Fibroblast of mammary gland (primary cell): ENCODE measurements at places on chromosomes 7 and 10.
A peak's percentile ranks its signal among the peaks of the same experiment; 100 is the strongest.

GRCh38 chr7:8141070-8141469 lies 120.9 kb downstream of the ICA1 start:
- no peak for DNase-seq

DNA sequence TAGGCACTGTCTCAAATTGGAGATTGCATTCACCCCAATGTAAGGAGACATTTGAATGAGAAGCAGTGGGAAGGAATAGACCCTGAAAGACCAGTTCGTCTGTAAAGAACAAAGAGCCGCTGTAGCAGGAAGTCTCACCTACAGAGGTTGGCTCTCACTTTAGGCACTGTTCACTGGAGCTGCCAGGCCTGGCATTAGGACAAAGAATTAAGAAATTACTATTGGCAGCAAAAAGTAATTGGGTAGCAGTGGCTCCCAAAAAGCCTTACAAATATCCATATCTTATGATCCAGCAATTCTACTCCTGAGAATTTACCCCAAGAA lies 10.5 kb upstream of the TEX36 start:
- DNase-seq = no peak

GRCh38 chr10:107579970-107580369 lies 415.5 kb upstream of the SORCS1 start:
- DNase-seq = peak; percentile 2

- peak; percentile 38 for DNase-seq
These were observed 18.8 kb downstream of the NOBOX start for GRCh38 chr7:144384555-144385245.

DNA sequence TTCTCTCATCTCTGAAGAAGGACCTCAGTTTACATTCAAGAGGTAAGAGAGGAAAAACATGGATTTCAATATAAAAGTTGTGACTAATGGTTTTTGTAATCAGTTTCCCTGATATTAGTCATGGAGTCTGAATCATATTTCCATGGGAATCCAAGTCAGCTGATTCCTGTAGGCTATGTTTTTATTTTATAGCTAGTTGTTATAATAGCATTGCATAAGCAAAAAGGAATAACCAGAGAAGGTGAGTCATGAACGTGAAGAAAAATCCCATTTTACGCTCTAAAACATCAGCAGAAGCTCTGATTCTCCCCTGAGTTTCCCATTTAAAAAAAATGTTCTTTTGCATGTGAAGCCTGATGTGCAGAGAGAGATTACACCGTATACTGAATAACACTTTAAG lies 299.3 kb downstream of the SFMBT2 start:
- peak; percentile 85 for DNase-seq

- peak; percentile 33 for DNase-seq
These were observed 2.1 kb downstream of the SYNPO2L start for GRCh38 chr10:73653701-73654100.

- DNase-seq = no peak
These were observed 736.6 kb downstream of the AUTS2 start for GRCh38 chr7:70334871-70335270.
